ENCODE measurements at places on chromosomes 16 and 17.
A peak's percentile ranks its signal among the peaks of the same experiment; 100 is the strongest.

DNA sequence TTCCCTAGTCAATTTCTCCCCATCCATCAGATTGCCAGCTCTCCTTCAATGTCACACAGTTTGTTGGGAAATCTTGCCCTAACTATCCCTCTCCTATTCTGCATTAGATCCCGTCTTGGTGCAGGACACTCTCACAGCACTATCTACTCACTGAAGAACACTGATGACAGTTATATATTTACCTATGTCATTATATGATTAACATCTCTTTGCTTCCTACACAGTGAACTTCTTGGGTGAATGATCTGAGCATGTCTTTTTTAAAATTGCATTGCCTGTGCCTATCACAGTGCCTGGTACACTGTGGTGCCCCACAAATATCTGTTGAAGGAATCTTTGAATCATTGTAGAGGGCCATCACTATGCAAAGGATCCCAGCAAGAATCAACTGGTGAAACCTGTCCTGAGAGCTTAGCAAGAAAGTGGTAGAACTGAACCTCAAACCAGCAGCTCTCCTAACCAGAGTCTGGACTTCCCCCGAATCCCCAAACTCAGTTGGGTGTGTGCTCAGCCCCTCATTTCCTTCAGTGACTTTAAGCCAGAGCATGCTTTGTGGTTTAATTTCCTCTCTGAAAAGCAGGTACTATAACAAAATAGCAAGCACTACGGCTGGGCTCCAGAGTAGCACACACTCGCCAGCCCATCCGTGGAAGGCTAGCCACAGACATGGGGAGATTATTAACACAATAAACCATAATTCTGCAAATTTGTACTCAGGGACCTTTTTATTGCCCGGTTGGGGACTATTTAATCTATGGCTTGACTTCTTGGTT, 680.7 kb upstream of the SALL1 start:
- no peak for DNase-seq

GRCh38 chr16:79071424-79071823, 529.1 kb downstream of the MAF start:
- DNase-seq: no peak

- no peak for DNase-seq
Observed at GRCh38 chr17:17934806-17935205, 37.4 kb downstream of the TOM1L2 start.

- DNase-seq: no peak
Observed at GRCh38 chr16:3536851-3537250, 36.0 kb downstream of the CLUAP1 start.

DNA sequence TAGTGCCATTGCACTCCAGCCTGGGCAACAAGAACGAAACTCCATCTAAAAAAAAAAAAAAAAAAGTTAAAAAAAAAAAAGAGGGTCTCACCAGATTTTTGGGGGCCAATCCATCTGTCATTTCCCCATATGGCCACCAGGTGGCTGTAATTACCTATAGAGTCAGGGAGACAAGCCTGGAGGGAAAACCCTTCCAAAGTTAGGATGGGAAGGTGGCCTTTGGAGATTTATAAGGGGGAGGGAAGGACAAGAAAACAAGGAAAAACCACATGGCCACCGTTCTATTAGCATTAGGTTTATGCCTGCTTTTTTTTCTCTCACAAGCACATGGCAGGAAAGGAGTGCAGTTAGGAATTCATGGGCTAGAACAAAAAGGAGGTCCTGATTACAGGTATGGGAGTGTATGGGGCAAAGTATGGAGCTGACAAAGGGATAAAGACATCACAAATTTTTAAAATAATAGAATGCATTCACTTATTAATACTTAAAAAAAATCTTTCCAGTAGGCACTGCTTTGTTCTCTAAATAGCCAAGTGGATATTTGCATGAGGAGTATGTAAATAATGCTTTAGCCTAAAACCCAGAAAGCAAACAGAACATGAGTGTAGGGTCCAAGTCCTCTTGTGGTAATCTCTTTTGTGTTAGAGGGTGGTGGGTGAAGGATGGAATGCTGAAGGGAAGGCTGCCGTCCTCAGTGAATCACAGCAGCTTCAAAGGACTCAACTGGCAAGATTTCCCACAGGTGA, 5.1 kb downstream of the CYB5D1 start:
- no peak for DNase-seq

GRCh38 chr17:38628441-38628840, 22.7 kb upstream of the SRCIN1 start:
- no peak for DNase-seq

DNA sequence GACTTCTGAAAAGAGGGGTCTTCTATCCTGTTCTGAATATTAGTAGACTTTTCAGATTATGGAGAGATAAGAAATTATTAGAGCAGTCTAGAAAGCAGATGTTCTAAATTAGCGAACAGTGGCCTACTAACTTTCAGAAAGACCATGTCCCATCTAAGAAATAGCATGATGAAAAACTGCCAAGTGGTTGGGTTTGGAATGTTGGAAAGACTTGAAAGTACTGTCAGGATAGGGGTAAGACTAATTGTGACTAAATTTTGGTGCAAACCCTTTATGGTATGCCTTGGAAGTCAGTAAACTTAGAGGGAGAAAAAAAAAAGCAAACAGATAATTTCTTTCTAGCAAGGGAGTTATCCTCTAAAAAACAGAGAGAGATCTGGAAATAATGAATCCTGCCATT, 41.1 kb downstream of the TANGO6 start:
- DNase-seq: no peak

DNA sequence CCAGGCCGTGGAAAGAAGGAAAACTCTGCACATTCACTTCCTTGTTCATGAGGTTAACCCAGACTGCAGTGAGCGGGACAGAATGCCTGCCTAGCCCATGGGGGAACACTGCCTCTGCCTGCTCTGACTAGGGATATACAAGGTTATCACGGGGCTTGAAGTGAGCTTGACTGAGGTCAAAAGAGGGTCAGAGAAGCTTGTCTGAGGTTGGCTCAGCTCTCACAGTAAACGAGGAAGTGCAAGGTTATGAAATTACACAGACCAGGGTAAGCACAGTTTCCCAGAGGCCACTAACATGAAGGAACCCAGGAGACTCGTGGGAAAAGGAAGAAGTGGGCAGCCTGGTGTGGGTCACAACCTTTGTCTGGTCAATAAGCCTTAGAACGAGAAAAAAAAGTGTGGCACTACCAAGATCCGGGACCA, 28.7 kb downstream of the HIC1 start:
- no peak for DNase-seq

DNA sequence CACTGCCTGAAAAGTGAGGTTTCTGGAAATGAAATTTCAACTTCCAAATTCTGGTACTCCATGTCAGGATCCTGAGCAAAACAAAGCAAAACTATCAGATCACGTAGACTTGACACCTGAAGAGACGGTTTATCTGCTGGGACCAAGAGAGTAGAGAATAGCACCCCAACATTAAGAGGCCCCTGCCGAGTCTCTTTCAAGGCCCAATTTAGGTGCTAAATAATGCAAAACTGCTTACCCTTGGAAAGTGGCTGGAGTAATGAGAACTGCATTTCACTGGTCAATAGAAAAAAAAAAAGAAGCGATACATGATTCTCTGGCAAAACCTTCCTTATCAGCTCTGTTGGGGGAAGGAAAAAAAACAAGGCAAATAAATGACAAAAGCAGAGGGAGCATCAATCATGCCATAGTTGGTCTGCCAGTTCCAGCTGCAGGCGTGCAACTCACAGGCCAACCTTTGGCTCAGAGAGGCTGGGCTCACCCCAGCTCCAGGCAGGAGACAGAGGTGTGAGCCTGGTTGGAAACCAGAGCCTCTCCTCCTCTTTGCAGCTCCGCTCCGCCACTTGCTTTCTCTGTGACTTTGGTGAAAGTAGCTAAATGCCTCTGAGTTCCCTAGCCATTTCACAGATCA, 595.2 kb downstream of the TOX3 start:
- DNase-seq: no peak

GRCh38 chr16:22739077-22739476, 74.9 kb upstream of the HS3ST2 start:
- no peak for DNase-seq

DNA sequence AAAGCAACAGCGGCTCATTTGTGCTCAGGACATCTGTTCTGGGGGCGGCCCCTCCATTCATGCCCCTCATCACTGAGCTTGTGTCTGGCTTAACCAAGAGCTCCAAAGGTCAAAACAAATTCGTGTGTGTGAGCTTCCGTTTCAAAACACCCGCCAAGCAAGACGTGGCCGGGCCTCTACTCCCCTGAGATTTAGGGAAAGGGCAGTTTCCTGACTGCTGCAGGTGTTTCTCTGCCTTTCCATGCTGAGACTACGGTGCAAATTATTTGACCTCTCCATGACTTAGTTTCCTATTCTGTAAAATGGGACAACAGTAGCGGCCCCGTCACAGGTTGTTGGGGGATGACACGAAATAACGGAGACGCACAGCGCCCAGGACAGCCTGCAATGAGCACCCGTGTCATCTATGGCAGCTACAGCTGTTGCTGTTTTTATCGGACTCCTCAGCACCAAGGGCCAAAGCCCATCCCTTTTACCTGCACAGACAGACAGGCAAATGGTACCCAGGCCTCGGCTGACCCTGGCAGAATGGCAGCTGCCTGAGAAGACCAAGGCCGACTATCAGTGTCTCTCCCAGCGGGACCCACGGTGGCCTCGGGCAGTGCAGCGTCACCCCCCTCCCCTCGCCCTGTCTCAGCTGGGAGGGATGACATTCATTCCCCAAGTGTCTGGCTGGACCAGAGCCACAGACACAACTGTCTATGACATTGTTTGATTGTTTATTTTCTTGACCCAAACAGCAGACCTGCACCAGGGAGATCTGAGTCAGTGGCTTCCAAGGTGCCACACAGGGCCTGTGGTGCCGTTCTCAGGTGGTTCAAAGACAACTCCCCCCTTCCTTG, 50.7 kb upstream of the DOC2B start:
- no peak for DNase-seq

DNA sequence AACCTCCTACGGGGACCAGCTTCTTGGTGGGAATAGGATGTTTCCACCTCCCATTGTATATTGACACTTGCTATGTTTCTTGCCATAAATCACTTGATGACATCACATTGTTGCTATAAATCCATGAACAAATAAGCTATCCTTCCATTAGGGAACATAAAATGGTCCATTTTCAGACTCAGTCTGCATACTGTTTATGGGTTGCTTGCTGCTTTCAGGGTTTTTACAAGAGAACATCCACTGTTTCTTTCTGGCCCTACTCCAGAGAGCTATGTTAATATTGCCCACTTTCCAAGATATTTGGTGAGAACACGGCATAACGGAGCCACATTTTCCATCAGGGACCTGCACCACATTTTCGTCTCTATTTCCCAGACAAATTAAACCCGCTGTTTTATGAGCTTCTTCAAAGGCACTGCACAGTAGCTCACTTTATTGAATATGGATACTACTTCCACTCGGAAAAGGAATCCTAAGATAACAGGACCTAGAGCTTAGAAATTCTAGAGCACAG, 800.2 kb downstream of the KCNJ2 start:
- no peak for DNase-seq

GRCh38 chr16:12988071-12988470, 86.7 kb downstream of the SHISA9 start:
- DNase-seq: no peak

DNA sequence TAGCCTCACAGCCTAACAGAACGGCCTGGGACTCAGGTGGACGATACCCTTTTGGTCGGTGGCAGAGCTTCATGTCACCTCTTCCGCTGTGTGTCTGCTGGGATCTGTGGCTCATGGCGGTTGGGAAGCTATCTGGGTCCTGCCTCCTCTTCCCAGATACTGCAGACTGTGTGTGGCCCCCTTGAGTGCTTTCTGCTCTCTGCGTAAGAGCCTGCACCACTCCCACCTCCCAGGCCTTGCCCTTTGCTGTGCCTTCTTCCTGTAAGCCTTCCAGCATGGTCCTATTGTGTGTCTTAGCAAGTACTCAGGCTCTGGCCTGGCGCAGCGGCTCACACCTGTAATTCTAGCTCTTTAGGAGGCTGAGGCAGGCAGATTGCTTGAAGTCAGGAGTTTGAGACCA, 17.5 kb upstream of the ADCY7 start:
- no peak for DNase-seq

GRCh38 chr16:51880776-51881175, 666.2 kb downstream of the TOX3 start:
- DNase-seq: no peak

GRCh38 chr16:74999609-75000480, 1.0 kb downstream of the ZNRF1 start:
- peak; percentile 68 for DNase-seq

DNA sequence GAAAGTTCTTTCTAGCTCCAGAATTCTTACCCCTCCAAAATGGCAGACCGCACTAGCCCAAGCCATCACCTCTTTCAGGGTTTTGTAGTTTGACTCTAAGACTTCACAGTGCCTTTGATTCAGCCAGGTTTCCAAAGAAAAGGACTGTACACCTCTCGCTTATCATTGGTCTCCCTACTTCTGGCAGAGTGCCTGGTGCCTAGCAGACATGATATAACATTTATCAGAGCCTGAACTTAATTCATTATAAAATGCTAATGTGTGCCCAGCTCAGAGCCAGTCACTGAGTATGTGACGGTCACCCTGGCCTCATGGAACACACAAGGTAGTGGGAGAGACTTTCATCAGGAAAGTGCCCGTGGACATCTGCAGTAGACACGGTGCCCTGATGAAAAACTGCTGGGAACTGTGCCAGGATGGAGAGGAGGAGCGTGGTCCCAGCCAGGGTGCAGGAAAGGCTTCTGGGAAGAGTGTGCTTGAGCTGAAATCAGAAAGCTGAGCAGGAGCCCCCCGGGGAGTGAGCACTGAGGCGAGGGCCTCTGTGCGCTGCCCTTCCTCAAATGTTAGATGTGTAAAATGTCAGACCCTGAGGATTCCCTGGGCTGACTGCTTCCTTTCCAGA, 34.3 kb upstream of the LGALS9 start:
- no peak for DNase-seq

DNA sequence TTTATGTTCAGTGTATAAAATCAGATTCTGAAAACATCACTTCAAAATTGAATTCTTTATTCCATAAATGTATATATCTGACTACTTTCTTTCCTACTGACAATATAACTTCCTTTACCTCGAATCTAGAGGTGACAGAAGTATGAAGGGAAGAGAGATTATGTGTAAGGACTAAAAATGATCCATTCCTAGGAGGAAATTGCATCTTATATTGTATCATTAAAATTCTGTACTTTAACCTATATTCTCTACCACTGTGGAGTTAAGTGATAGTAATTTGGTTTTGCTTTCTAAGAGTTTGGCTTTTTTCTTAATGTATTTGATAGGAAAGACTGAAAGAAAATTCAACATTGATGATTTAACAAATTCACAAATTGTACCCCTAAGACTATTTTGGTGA, 11.4 kb downstream of the MYH4 start:
- no peak for DNase-seq

DNA sequence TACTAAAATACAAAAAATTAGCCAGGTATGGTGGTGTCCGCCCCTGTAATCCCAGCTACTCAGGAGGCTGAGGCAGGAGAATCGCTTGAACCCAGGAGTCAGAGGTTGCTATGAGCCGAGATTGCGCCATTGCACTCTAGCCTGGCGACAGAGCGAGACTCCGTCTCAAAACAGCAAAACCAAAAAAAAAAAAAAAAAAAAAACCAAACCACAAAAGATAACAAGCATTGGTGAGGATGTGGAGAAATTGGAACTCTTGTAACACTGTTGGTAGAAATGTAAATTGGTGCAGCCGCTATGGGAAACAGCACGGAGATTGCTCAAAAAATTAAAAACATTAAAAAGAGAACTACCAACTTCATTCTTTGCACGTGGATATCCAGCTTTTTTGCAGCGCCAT, 119.4 kb downstream of the OR1D5 start:
- DNase-seq: no peak

GRCh38 chr17:56785405-56785804, 48.3 kb downstream of the C17orf67 start:
- DNase-seq: peak; percentile 27

GRCh38 chr16:14365200-14365851, 264.7 kb downstream of the PARN start:
- DNase-seq: no peak

All from stimulated activated CD8-positive, alpha-beta memory T cell treated with anti-CD3 and anti-CD28 coated beads, Interleukin-4, amount 100 ng/mL, for 48 hours (primary cell).